ENCODE measurements at places on chromosomes 3 and 15.

- no peak for DNase-seq
Observed at GRCh38 chr3:25663347-25663868, 1.3 kb downstream of the TOP2B start.

DNA sequence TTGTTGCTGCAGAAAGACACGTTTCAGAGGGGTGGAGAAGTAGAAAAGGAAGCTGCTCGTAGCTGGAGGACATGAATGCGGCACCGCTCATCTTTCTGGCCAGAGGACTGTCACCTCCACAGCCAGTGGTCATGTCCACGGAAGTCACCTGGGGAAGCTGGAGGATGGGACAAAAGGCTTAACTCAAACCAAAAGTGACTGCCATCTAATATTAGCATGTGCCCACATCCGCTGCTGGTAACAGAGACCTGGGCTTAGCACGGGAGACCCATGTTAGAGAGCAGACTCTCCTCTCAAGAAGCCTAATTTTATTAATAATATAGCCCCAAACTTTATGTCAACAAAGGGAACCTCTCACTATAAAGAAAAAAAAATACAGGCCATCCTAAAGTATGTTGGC is 5.9 kb downstream of the MEX3B start:
- no peak for DNase-seq

DNA sequence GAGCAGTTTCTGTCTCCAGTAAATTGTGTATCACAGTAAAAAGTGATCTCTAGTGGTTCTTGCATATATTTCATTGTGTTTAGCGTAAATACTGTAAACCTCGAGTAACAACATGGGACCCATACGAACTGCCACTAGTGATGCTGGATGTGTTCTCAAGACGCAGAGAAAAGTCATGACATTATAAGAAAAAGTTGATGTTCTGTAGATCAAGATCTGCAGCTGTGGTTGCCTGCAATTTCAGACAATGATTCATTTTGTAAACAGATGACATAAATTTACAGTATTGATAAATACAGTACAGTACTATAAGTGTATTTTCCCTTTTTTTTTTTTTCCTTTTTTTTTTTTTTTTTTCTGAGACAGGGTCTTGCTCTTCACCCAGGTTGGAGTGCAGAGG is 100.1 kb downstream of the DPH6 start:
- DNase-seq: no peak

GRCh38 chr3:30315447-30315846 is 291.0 kb upstream of the TGFBR2 start:
- DNase-seq: no peak

DNA sequence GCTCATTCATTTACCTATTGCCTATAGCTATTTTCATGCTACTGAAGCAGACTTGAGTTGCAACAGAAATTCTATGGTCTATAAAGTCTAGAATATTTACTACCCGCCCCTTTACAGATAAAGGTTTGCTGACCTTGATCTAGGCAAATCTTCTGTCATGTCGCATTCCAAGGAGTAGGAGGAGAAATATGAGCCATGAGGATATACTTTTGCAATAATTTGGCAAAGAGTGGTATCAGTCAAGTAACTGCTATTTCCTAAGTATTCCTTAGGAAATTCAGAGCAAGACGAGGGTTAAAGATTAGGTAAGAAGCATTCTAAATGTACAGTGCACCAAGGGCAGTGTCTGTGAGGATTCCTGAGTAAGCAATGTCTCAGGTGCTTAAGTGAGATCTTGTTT is 121.0 kb upstream of the NUDT16 start:
- DNase-seq: no peak

- no peak for DNase-seq
Observed at GRCh38 chr3:51371943-51372557, 13.0 kb upstream of the MANF start.

GRCh38 chr15:71889385-71889784 is 79.0 kb downstream of the NR2E3 start:
- no peak for DNase-seq

GRCh38 chr3:88301273-88301995 is 151.7 kb downstream of the C3orf38 start:
- DNase-seq: no peak

DNA sequence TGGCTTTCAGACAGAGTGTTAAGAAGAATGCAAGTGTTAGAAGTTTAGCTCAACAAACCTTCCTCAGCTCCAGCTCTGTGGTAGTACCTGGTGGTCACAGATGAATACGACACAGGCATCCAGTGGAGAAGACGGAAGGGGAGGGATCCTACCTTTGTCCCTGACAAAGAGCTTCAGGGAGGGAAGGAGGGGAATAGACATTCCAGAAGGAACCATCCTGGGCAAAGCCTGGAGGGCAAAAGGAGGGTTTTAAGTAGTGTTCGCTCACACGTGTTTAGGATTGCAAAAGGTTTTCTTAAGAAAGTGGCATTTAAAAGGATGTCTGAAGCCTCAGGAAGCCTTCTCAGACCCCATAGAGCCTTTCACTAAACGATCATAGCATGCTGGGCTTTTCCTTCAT is 2.8 kb downstream of the CHCHD4 start:
- no peak for DNase-seq

Measured in sigmoid colon (tissue), 7 donors.